Activated CD4-positive, alpha-beta T cell treated with anti-CD3 and anti-CD28 coated beads for 36 hours (primary cell): ENCODE measurements at places on chromosomes 6 and 20.

GRCh38 chr20:24961384-24962181 is 12.5 kb downstream of the CST7 start:
- H3K27ac ChIP-seq: no peak overlapping the region
- no peak overlapping the region for H3K4me3 ChIP-seq
- H3K36me3 ChIP-seq: peaks cover 38% of the 10 kb centered on the region
- DNase-seq: no peak

DNA sequence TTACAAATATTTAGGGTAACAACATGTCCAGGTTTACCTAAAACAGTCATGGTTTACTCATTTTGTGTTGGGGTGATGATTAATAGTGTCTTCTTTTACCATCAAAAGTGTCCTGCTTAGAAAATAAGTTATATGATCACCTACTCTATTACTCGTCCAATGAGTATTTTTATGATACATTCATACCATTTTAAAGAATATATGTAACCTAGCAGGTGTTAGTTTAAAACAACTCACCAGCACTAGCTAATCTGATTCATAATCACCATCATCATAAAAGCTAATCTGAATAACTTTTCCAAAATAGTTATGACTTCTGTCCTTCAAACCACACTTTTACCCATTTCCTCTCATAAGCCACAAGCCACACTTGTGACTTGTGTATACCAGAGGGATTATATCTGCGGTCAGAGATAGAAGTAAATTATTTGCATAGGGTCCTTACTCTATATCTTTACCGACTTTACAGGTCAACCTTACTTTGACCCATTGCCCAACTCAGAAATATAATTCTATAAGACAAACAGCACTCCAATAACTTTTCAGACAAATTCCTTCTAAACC is 33.3 kb upstream of the NRN1 start:
- DNase-seq: no peak
- no peak overlapping the region for H3K4me3 ChIP-seq
- H3K4me1 ChIP-seq: no peaks in the 10 kb centered on the region
- peaks cover 18% of the 10 kb centered on the region for H3K27me3 ChIP-seq
- H3K27ac ChIP-seq: no peak overlapping the region

DNA sequence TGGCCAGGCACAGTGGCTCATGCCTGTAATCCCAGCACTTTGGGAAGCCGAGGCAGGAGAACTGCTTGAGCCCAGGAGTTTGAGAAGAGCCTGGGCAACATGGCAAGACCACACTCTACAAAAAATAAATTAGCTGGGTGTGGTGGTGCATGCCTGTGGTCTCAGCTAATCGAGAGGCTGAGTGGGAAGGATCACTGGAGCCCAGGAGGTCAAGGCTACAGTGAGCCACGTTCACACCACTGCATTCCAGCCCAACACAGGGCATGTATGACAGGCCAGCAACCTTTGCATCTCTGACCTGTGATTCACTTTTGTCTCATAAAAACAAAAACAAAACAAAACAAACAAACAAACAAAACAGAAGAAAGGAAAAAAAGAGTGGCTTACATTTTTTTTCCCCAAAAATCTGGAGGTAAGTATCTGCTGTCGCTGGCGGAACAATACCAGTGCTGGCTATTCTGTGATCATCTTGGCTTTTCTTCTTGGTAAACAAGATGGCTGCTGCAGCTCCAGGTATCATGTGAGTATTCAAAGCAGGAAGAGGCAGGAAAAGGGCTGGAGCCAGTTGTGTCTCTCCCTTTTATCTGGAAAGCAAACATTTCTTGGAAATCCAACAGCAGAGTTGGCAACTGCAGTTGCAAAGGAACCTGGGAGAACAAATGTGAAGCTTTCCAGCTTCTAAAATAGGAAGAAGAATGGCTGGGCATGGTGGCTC is 40.4 kb upstream of the ZMYND8 start:
- no peak overlapping the region for H3K27ac ChIP-seq
- no peak for DNase-seq
- H3K27me3 ChIP-seq: no peaks in the 10 kb centered on the region
- H3K36me3 ChIP-seq: no peaks in the 10 kb centered on the region
- peaks cover 14% of the 10 kb centered on the region for H3K4me1 ChIP-seq

DNA sequence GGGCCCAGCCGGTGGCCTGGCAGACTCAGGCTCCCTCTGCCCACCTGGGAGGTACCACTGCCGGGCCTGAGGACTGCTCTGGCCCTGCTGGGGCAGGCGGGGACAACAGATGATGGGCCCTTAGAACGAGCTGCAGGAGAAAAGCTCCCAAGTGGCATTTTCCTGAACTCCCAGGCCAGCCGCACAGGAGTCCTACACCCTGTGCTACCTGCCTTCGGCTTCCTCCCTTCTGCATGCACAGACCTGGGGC is 41.3 kb downstream of the DSTN start:
- peaks cover 4% of the 10 kb centered on the region for H3K36me3 ChIP-seq
- H3K27ac ChIP-seq: peak overlapping the region; percentile 79
- H3K4me1 ChIP-seq: peaks cover 36% of the 10 kb centered on the region

DNA sequence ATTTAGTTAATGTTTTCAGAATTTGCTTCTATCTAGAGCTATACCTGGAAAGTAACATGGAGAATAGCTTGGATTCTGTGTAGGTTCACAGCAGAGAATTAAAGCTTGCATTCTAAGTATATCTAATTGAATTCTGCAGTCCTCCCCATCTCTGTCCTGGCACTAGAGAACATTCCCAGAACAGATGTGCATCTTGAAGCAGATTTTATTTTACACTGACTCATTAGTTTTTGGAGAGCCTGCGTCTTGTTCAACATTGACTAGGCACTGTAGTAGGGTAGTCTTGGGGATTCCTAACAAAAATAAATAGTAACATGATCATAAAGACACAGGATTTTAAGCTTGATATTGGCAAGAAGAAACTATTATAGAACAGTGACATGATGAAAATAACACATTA is 36.2 kb upstream of the BAG2 start:
- H3K4me1 ChIP-seq: peaks cover 14% of the 10 kb centered on the region
- H3K4me3 ChIP-seq: no peak overlapping the region
- H3K36me3 ChIP-seq: peaks cover 39% of the 10 kb centered on the region
- DNase-seq: no peak

- H3K4me1 ChIP-seq: peaks cover 65% of the 10 kb centered on the region
- peaks cover 38% of the 10 kb centered on the region for H3K36me3 ChIP-seq
- H3K27me3 ChIP-seq: no peaks in the 10 kb centered on the region
- H3K4me3 ChIP-seq: peak overlapping the region; percentile 100
Measured at GRCh38 chr6:31464252-31465184, 33.4 kb upstream of the MICB start.

- H3K27ac ChIP-seq: no peak overlapping the region
- no peak for DNase-seq
- no peak overlapping the region for H3K4me3 ChIP-seq
- no peaks in the 10 kb centered on the region for H3K27me3 ChIP-seq
Measured at GRCh38 chr6:73792738-73793137, 96.7 kb downstream of the CD109 start.

GRCh38 chr20:61745397-61746146 is 320.1 kb downstream of the TAF4 start:
- H3K27me3 ChIP-seq: no peaks in the 10 kb centered on the region
- no peaks in the 10 kb centered on the region for H3K4me1 ChIP-seq
- H3K27ac ChIP-seq: no peak overlapping the region

- H3K27me3 ChIP-seq: peaks cover 3% of the 10 kb centered on the region
- peaks cover 15% of the 10 kb centered on the region for H3K4me1 ChIP-seq
- peak overlapping the region; percentile 72 for H3K4me3 ChIP-seq
- H3K27ac ChIP-seq: no peak overlapping the region
- peaks cover 9% of the 10 kb centered on the region for H3K36me3 ChIP-seq
Measured at GRCh38 chr6:43454290-43454695, 1.1 kb downstream of the DLK2 start.

DNA sequence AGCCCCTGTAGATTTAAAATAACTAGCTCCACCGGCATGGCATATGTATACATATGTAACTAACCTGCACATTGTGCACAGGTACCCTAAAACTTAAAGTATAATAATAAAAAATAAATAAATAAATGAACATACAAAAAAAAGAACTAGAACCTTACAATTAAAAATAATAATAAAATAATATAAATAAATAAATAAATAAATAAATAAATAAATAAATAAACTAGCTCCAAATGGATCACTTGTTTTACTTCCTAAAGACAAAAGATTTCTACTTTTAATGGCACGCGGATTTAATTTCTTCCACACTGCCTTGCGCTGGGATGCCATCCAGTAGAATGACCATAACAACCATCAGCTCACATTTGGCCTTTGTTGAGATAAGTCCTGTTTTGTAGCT is 141.0 kb upstream of the NRSN1 start:
- H3K27me3 ChIP-seq: no peaks in the 10 kb centered on the region
- no peak overlapping the region for H3K4me3 ChIP-seq
- no peaks in the 10 kb centered on the region for H3K36me3 ChIP-seq
- H3K27ac ChIP-seq: no peak overlapping the region
- no peak for DNase-seq

DNA sequence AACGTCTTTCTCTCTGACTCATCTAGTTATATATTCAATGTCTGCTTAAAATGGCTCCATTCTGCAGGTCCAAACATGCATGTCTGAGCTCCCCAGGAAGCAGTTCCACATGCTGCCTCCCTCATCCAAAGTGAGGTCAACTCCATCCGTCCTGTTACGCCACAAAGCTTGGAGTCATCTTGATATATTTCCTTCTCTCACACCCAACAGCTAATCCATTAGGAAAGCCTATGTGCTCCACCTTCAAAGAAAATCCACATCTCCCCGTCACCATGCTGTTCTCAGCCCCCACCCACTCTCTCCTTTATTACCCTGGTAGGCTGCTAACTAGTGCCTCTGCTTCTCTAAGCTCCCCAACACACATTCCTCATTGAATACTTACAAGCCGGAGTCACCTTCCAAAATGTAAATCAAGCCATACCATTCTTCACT is 130.2 kb upstream of the SYNDIG1 start:
- H3K27ac ChIP-seq: no peak overlapping the region
- peaks cover 4% of the 10 kb centered on the region for H3K4me1 ChIP-seq
- H3K4me3 ChIP-seq: no peak overlapping the region
- H3K27me3 ChIP-seq: no peaks in the 10 kb centered on the region
- H3K36me3 ChIP-seq: no peaks in the 10 kb centered on the region

GRCh38 chr6:88402909-88403308 is 236.8 kb upstream of the CNR1 start:
- no peak for DNase-seq
- H3K27me3 ChIP-seq: peaks cover 3% of the 10 kb centered on the region
- no peaks in the 10 kb centered on the region for H3K4me1 ChIP-seq
- no peaks in the 10 kb centered on the region for H3K36me3 ChIP-seq

- no peaks in the 10 kb centered on the region for H3K4me1 ChIP-seq
- H3K27ac ChIP-seq: no peak overlapping the region
- no peak for DNase-seq
- no peak overlapping the region for H3K4me3 ChIP-seq
- H3K27me3 ChIP-seq: peaks cover 10% of the 10 kb centered on the region
Measured at GRCh38 chr6:70272071-70272470, 30.8 kb downstream of the COL9A1 start.

GRCh38 chr6:45441851-45442453 is 64.2 kb upstream of the SUPT3H start:
- H3K4me3 ChIP-seq: no peak overlapping the region
- no peak for DNase-seq
- H3K27ac ChIP-seq: peak overlapping the region; percentile 82
- peaks cover 64% of the 10 kb centered on the region for H3K36me3 ChIP-seq
- H3K4me1 ChIP-seq: peaks cover 83% of the 10 kb centered on the region

DNA sequence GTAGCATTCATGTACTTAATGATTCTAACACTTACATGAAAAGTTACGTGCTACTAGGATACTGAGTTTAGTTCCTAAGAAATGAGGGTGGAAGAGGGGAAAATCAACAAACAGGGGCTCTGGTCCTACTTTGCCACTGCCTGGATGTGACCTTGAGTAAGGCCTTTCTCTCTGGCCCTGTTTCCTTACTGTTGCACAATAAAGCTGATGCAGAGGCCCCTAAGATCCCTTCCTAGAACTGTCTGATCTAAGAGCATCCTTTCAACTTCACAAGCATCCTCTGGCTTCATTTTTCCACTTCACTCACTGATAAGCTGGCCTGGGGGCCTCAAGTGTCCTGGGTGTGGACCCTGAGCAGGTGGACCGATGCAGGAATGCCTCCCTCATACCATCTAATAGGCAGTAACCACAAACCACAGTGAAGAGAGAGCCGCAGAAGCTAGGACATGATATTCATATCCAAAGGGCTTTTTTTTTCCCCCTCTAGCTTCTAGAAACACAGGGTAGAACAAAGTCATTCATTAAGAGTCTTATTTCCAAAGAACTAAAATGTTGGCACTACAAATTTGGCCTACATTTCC is 21.6 kb downstream of the FKBP1A start:
- no peak overlapping the region for H3K4me3 ChIP-seq
- H3K27ac ChIP-seq: peak overlapping the region; percentile 51
- no peaks in the 10 kb centered on the region for H3K27me3 ChIP-seq
- peaks cover 20% of the 10 kb centered on the region for H3K4me1 ChIP-seq
- peaks cover 72% of the 10 kb centered on the region for H3K36me3 ChIP-seq

DNA sequence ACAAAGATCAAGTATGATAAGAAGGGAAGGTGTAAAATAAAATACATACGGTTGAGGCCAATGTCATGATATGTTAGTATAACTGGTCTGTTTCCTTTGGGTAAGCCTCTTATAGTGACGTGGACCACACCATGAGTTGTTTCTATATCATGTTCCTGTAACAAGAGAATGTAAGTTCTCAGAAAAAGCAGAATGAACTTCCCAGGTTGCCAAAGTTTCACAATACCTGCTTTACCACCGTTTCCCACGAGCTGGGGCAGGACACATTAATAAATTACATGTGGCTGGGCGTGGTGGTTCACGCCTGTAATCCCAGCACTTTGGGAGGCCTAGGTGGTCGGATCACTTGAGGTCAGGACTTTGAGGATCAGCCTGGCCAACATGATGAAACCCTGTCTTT is 42.6 kb upstream of the SLA2 start:
- no peaks in the 10 kb centered on the region for H3K4me1 ChIP-seq
- no peaks in the 10 kb centered on the region for H3K27me3 ChIP-seq
- no peak overlapping the region for H3K4me3 ChIP-seq
- no peaks in the 10 kb centered on the region for H3K36me3 ChIP-seq

- H3K4me1 ChIP-seq: peaks cover 18% of the 10 kb centered on the region
- H3K36me3 ChIP-seq: no peaks in the 10 kb centered on the region
- H3K27ac ChIP-seq: peak overlapping the region; percentile 69
- peak; percentile 37 for DNase-seq
- no peak overlapping the region for H3K4me3 ChIP-seq
Measured at GRCh38 chr20:47392015-47392720, 35.7 kb upstream of the ZMYND8 start.

DNA sequence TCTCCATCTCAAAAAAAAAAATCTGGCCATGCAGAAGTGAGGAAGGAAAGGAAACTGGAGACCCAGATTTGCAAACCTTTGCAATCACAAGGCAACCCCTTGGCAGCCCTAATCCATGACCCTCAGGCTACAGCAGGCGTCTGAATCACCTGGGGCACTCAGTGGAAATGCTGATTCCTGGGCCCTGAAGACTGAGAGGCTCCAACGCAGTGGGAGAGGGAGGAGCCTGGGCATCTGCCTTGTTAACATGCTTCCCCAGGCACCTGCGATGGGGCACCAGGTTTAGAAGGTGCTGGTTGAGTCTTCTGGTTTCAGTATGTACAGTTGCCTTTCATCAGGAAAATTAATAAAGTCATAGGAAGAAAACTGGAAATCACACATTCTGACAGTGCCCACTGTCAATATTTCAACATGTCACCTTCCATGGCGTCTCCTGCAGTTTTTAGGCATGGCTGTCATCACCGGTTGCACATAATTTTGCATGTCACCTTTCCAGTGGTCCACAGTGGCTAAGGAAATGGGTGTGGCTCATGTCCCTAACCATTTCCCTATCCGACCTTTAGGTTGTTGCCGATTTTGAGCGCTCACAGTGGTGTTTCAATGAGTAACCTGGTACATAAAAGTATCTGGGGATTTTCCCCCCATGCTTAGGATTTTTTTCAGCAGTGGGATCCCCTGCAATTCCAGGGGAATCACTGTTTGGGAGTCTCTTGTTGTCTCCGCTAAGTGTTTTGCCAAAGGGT is 56.9 kb downstream of the PREX1 start:
- peak; percentile 43 for DNase-seq
- peaks cover 15% of the 10 kb centered on the region for H3K36me3 ChIP-seq
- H3K27me3 ChIP-seq: no peaks in the 10 kb centered on the region
- H3K27ac ChIP-seq: no peak overlapping the region
